ENCODE measurements at places on chromosomes 3 and 15. TPM values are rescaled to one million over a fixed set of nuclear protein-coding genes. Genes with fewer than 3 reads are reported as not detected.
A peak's percentile ranks its signal among the peaks of the same experiment; 100 is the strongest.

Gene SYNM
- 38.5 TPM for total RNA-seq

Gene CFAP92
- total RNA-seq, result not detected

DNA sequence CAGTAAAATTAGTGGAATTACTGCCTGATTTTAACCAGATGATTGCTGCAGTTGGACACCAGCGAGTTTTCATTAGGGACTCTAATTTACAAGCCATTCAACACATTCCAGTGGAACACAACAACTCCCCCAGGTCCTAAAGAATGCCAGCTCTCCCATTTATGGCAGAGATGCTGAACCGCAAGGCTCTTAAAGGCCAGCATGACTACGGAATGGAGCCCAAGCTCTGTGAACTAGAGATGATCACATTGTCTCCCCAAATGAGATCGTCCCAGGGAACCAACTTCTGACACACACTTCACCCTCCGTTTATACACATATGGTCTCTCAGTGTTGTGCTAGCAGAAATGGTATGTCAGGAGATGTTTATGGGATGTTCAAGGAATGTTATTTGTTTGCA lies 446.2 kb upstream of the NR2F2 start:
- no peak overlapping the region for H3K4me3 ChIP-seq
- no peak for DNase-seq
- H3K4me1 ChIP-seq, result no peaks in the 10 kb centered on the region
- H3K27me3 ChIP-seq, result no peaks in the 10 kb centered on the region
- H3K36me3 ChIP-seq, result no peaks in the 10 kb centered on the region
- H3K27ac ChIP-seq, result no peak overlapping the region

Gene CLEC3B
- total RNA-seq, result 24.4 TPM

DNA sequence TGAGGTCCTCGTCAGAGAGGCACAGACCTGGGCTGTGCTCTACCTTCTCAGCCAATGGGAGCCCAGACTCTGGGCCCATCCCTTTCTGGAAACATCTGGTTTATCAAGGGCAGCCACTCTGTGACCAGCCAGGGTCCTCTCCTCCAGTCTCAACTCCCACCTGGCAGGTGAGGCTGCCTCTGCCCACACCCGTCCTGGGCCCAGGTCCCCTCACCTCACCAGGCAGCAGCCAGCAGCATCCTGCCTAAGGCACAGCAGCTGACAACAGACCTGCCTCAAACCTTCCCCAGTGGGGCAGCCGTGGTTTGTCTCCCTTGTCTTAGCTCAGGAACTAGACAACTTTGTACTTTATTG lies 8.7 kb upstream of the VIPR1 start:
- H3K27me3 ChIP-seq, result no peaks in the 10 kb centered on the region
- no peaks in the 10 kb centered on the region for H3K36me3 ChIP-seq
- H3K27ac ChIP-seq, result no peak overlapping the region
- no peak overlapping the region for H3K4me3 ChIP-seq
- no peak for DNase-seq

- H3K36me3 ChIP-seq, result no peaks in the 10 kb centered on the region
- no peaks in the 10 kb centered on the region for H3K4me1 ChIP-seq
- no peak for DNase-seq
- H3K27ac ChIP-seq, result no peak overlapping the region
- H3K27me3 ChIP-seq, result no peaks in the 10 kb centered on the region
These were observed 85.3 kb downstream of the VGLL4 start for GRCh38 chr3:11558411-11558903.

GRCh38 chr15:77810130-77810571 lies 177.4 kb upstream of the LINGO1 start:
- H3K36me3 ChIP-seq, result no peaks in the 10 kb centered on the region
- no peak overlapping the region for H3K27ac ChIP-seq
- no peaks in the 10 kb centered on the region for H3K27me3 ChIP-seq
- no peak overlapping the region for H3K4me3 ChIP-seq

DNA sequence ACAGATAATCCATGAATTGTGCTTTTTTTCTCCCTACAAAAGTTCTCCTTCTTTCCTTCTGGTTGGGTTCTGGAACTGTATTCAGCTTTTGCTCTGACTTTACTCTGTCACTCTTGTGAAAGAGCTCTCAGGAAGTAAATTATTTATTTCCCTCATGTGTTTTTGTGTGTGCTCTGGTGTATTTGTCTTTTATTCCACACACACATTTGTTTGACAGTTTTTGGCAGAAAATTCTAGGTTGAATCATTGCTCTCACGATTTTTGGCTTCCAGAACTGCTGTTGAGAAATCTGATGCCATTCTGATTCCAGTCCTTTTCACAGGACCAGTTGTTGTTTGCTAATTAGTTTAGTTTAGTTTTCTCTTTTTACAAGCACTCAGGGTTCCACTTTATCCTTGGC lies 172.8 kb downstream of the PLCH1 start:
- no peak overlapping the region for H3K4me3 ChIP-seq
- no peaks in the 10 kb centered on the region for H3K4me1 ChIP-seq
- no peaks in the 10 kb centered on the region for H3K36me3 ChIP-seq

DNA sequence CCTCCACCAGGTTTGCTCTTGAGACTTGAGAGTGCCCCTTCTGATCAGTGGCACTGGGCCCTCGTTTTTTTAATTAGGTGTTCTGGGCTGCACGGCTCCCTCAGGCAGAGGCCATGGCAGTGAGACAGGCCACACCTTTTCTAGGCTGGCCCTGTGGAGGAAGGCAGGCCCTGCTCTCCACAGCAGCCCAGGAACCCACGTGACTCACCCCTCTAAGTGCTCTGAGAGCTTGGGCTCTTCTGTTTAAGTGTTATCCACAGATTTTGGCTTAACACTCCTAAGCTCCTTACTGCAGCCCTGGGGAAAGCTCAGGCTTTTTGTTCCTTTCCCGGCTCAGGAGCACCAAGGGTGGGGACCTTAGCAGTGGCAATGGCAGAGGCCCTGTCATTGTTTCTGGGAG lies 463.2 kb upstream of the GBE1 start:
- no peaks in the 10 kb centered on the region for H3K27me3 ChIP-seq
- H3K4me1 ChIP-seq, result no peaks in the 10 kb centered on the region
- DNase-seq, result no peak

GRCh38 chr3:52406791-52407510 lies 38.0 kb downstream of the SEMA3G start:
- no peak overlapping the region for H3K4me3 ChIP-seq
- H3K36me3 ChIP-seq, result no peaks in the 10 kb centered on the region
- H3K27ac ChIP-seq, result no peak overlapping the region
- DNase-seq, result no peak
- H3K27me3 ChIP-seq, result no peaks in the 10 kb centered on the region
- H3K4me1 ChIP-seq, result peaks cover 8% of the 10 kb centered on the region

Gene LRRK1
- total RNA-seq, result 49.2 TPM

- no peak overlapping the region for H3K4me3 ChIP-seq
- no peak for DNase-seq
- no peak overlapping the region for H3K27ac ChIP-seq
These were observed 4.7 kb downstream of the LRRK1 start for GRCh38 chr15:100923902-100924301.

Gene GOLGA6A
- not detected for total RNA-seq

Gene BNC1
- total RNA-seq, result not detected

DNA sequence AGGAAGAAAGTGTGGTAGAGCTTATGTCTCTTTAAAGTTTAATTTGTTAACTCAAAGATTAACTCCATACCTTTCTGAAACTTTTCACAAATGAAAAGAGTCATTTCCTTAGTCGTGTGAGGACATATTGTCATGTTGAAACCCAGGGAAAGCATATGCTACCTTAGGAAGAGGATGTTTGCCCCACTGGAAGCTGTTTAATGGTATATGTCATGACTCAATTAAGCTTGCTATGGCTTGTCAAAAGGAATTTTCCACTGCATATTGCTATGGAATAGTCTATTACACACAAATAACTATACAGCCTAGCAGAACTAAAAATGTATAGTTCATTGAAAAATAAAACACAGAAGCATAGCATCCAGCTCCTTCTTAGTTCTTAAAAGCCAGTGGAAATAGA lies 69.9 kb downstream of the NSUN3 start:
- no peaks in the 10 kb centered on the region for H3K4me1 ChIP-seq
- no peak for DNase-seq
- no peaks in the 10 kb centered on the region for H3K27me3 ChIP-seq
- no peak overlapping the region for H3K4me3 ChIP-seq
- H3K36me3 ChIP-seq, result peaks cover 3% of the 10 kb centered on the region

- H3K4me3 ChIP-seq, result no peak overlapping the region
- DNase-seq, result no peak
- peaks cover 5% of the 10 kb centered on the region for H3K4me1 ChIP-seq
- no peaks in the 10 kb centered on the region for H3K36me3 ChIP-seq
These were observed 5.9 kb downstream of the LEO1 start for GRCh38 chr15:51965691-51966090.

GRCh38 chr15:50354838-50355618 lies at the start of gene GABPB1:
TSS of gene GABPB1 (minus strand) at chr15:50355198. CDS start at chr15:50309798, 45,400 bp downstream.
- peak within 1 kb of the TSS; percentile 79 for H3K4me3 ChIP-seq
- DNase-seq, result peak; percentile 91
- no peaks in the 10 kb centered on the region for H3K36me3 ChIP-seq
- no peaks in the 10 kb centered on the region for H3K27me3 ChIP-seq
- peak within 1 kb of the TSS; percentile 100 for H3K27ac ChIP-seq

- no peaks in the 10 kb centered on the region for H3K27me3 ChIP-seq
- H3K4me3 ChIP-seq, result no peak overlapping the region
- no peak for DNase-seq
- H3K4me1 ChIP-seq, result no peaks in the 10 kb centered on the region
These were observed 60.7 kb upstream of the FURIN start for GRCh38 chr15:90807786-90808086.

- DNase-seq, result no peak
- H3K27ac ChIP-seq, result no peak overlapping the region
- H3K27me3 ChIP-seq, result no peaks in the 10 kb centered on the region
These were observed 4.3 kb upstream of the OR5H6 start for GRCh38 chr3:98259707-98260106.

Gene FAH
- 6.6 TPM for total RNA-seq

GRCh38 chr3:194256040-194256945 lies 94.8 kb downstream of the CPN2 start:
- no peaks in the 10 kb centered on the region for H3K4me1 ChIP-seq
- H3K36me3 ChIP-seq, result no peaks in the 10 kb centered on the region
- H3K4me3 ChIP-seq, result no peak overlapping the region
- DNase-seq, result no peak
- no peaks in the 10 kb centered on the region for H3K27me3 ChIP-seq

GRCh38 chr15:90213122-90213817 lies 12.1 kb downstream of the SEMA4B start:
- H3K4me3 ChIP-seq, result no peak overlapping the region
- DNase-seq, result peak; percentile 76
- H3K27ac ChIP-seq, result peak overlapping the region; percentile 99
- no peaks in the 10 kb centered on the region for H3K27me3 ChIP-seq
- no peaks in the 10 kb centered on the region for H3K36me3 ChIP-seq
- H3K4me1 ChIP-seq, result peaks cover 15% of the 10 kb centered on the region

Gene KBTBD12
- 2.3 TPM for total RNA-seq

Gene GOLGA8T
- 0.80 TPM for total RNA-seq

Gene CPLX3
- total RNA-seq, result not detected

GRCh38 chr3:82103241-82103640 lies 341.8 kb upstream of the GBE1 start:
- DNase-seq, result no peak
- H3K4me3 ChIP-seq, result no peak overlapping the region
- no peaks in the 10 kb centered on the region for H3K36me3 ChIP-seq
- no peaks in the 10 kb centered on the region for H3K27me3 ChIP-seq
- no peaks in the 10 kb centered on the region for H3K4me1 ChIP-seq

DNA sequence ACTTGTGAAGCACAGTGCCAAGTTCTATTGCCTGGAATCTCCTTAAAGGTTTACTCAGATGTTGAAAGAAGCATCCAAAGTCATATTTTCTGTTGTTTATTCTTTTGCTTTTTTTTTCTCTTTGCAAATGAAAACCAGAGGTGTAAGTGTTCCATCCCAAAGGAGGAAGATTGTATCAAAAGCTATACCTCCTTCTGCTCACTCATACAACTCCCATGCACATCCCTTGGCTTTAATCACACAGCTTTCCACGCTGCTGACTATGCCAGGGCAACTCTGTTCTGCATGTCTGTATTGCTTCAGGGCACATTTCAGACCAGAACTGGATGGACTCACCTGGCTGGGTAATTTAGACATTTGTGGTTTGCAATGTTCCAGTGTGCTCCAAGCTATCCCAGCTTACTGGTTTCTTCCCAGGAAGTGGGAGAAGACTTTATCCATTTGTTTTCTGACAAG lies 399.6 kb upstream of the TBL1XR1 start:
- H3K4me1 ChIP-seq, result peaks cover 30% of the 10 kb centered on the region
- no peaks in the 10 kb centered on the region for H3K36me3 ChIP-seq
- H3K27ac ChIP-seq, result peak overlapping the region; percentile 66
- no peaks in the 10 kb centered on the region for H3K27me3 ChIP-seq
- no peak overlapping the region for H3K4me3 ChIP-seq

- H3K36me3 ChIP-seq, result no peaks in the 10 kb centered on the region
- no peak overlapping the region for H3K27ac ChIP-seq
- H3K27me3 ChIP-seq, result no peaks in the 10 kb centered on the region
- DNase-seq, result peak; percentile 8
These were observed 28.5 kb downstream of the ACSBG1 start for GRCh38 chr15:78205856-78206255.

- no peak overlapping the region for H3K4me3 ChIP-seq
- no peak for DNase-seq
- H3K27me3 ChIP-seq, result no peaks in the 10 kb centered on the region
- peaks cover 12% of the 10 kb centered on the region for H3K4me1 ChIP-seq
- no peak overlapping the region for H3K27ac ChIP-seq
These were observed 38.6 kb downstream of the SEMA6D start for GRCh38 chr15:47755941-47756340.

Gene CKMT1A
- 117 TPM for total RNA-seq

DNA sequence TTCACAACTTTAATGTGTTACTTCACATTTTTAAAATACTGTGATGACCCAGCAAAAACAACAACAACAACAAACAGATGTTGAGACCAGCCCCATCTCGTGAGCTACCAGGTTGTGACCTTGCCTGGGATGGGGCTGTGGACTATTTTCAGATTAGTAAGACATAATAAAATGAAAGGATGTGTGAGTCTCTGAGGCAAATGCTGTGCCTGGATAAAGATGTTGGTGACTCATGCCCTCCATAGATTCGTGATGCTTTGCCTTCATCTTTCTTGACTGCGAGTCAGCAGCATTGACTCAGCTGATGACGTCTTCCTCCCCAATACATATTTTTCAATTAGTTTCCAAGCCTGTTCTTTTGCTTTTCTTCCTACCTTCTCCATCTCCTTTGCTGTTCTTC lies 453.0 kb upstream of the CFAP20DC start:
- DNase-seq, result no peak
- no peaks in the 10 kb centered on the region for H3K27me3 ChIP-seq
- H3K4me1 ChIP-seq, result no peaks in the 10 kb centered on the region
- no peak overlapping the region for H3K4me3 ChIP-seq
- no peaks in the 10 kb centered on the region for H3K36me3 ChIP-seq
- H3K27ac ChIP-seq, result no peak overlapping the region

Measured in Peyer's patch (tissue), 4 donors.